ENCODE measurements at places on chromosomes 7 and 10. TPM values are rescaled to one million over a fixed set of nuclear protein-coding genes. Genes with fewer than 3 reads are reported as not detected.

Gene LIPM
- total RNA-seq = not detected

Gene GPR141
- 1.1 TPM for total RNA-seq

- no peak for DNase-seq
Measured at GRCh38 chr7:73442903-73443500, 9.4 kb downstream of the FZD9 start.

DNA sequence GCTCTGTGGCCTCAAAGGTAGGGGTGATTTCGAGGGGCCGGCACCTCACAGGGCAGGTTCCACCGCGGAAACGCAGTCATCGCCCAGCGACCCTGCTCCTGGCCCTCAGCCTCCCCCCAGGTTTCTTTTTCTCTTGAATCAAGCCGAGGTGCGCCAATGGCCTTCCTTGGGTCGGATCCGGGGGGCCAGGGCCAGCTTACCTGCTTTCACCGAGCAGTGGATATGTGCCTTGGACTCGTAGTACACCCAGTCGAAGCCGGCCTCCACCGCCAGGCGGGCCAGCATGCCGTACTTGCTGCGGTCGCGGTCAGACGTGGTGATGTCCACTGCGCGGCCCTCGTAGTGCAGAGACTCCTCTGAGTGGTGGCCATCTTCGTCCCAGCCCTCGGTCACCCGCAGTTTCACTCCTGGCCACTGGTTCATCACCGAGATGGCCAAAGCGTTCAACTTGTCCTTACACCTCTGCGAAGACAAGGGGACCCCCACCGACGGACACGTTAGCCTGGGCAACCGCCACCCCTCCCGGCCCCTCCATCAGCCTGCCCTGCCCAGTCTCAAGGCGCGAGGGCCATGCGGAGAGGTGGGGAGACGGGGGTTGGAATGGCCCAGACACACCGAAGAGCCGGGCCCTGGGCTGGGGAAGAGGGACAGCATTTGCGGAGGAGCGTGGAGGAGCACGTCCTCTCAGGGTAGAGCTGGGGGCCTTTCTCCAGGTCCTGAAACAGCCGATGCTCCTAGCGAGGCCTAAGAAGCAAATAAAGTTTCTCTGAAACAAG, 6.0 kb downstream of the SHH start:
- DNase-seq = no peak

- DNase-seq = no peak
Measured at GRCh38 chr7:69982197-69982596, 383.9 kb downstream of the AUTS2 start.

Gene ECD
- 9.1 TPM for total RNA-seq

GRCh38 chr7:129494041-129494440, 8.3 kb upstream of the SMKR1 start:
- DNase-seq = no peak

DNA sequence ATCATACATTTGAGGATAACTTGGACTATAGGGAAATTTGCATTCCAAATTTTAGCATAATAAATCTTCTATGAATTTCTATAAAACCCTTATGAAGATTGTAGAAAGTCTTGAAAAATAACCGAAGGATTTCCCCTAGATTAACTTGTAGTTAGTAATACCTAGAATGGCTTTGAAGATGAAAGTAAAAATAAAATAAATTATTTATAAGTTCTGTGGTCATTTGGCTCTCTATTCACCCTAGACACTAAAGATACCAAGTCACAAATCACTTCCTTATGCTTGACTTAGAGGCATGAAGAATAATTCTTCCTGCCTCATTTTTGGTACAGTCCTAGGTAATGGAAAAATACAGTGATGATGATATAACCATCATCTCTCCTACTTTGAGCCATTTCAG, 79.3 kb downstream of the CSTF2T start:
- DNase-seq = no peak

GRCh38 chr10:79159785-79160184, 91.0 kb downstream of the ZMIZ1 start:
- no peak for DNase-seq

DNA sequence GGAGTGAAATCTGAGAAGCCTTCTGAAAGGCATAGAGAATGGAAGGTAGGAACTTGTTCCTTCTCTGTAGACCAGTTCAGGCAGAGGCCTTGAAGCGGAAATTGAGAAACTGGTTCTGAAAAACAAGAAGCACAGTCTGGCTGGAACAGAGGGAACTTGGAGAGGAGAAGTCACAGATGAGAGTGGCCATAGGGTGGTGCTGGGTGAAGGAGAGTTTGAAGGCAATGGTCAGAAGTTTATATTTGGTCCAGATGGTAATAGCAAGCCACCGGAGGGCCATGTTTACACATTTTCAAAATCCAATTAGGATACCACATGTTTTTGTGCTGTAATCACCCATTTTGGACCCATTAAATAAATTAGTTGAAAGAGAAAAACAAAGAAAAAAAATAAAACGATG, 692.5 kb downstream of the INHBA start:
- no peak for DNase-seq

DNA sequence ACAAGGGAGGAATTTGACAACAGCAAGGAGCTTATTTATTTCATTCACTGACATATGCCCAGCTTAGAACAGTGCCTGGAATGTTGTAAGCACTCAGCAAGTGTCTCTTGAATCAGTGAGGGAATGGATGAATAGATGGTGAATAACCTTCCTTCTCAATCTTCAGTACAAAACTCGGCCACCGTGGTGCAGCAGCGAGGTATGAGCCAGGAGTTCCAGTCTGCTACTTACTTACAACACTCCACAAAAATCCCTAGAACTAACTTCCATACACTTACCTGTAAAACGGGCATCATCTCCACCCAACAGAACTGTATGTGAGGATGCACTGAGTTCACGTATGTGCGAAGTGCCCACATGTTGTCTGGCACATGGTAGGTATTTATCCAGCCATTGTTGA, 237.4 kb downstream of the WDR11 start:
- no peak for DNase-seq

- DNase-seq = peak; percentile 87
Measured at GRCh38 chr10:80408242-80409101, at the start of gene PRXL2A. TSS of gene PRXL2A (plus strand) at chr10:80408551. CDS start at chr10:80420468, 11,917 bp downstream.

- DNase-seq = no peak
Measured at GRCh38 chr10:79387466-79387973, 40.3 kb downstream of the PPIF start.

GRCh38 chr10:110612087-110612486, 32.0 kb upstream of the RBM20 start:
- DNase-seq = no peak
